ENCODE measurements at places on chromosomes 11 and 22.
A peak's percentile ranks its signal among the peaks of the same experiment; 100 is the strongest.

- DNase-seq = no peak
These were observed 29.9 kb upstream of the TH start for GRCh38 chr11:2201542-2201941.

GRCh38 chr22:29031227-29032011 lies 30.2 kb downstream of the C22orf31 start:
- DNase-seq = peak; percentile 65

DNA sequence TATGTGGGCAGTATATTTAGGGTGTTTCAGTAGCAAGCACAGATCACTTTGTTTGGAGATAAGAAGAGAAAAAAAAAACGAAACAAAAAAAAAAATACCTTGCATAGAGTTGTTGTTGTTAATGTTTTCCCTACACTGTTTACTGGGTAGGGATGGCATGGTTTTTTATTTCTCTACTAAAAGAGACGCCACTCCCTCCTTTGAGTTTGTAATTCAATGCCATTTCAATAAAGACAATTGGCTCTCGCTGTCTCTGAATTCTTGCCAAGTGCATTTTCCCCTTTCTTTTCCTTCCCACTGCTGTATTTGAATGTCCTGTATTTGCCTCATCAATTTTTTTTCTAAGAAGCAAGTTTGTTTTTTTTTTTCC lies 213.9 kb upstream of the UBASH3B start:
- DNase-seq = no peak

GRCh38 chr11:783581-784015 lies 6.3 kb downstream of the CEND1 start:
- peak; percentile 69 for DNase-seq

- DNase-seq = no peak
These were observed 20.8 kb upstream of the LMO2 start for GRCh38 chr11:33912405-33913361.

Measured in uterus (tissue), 4 donors.